ENCODE measurements at places on chromosomes 5 and 9.

DNA sequence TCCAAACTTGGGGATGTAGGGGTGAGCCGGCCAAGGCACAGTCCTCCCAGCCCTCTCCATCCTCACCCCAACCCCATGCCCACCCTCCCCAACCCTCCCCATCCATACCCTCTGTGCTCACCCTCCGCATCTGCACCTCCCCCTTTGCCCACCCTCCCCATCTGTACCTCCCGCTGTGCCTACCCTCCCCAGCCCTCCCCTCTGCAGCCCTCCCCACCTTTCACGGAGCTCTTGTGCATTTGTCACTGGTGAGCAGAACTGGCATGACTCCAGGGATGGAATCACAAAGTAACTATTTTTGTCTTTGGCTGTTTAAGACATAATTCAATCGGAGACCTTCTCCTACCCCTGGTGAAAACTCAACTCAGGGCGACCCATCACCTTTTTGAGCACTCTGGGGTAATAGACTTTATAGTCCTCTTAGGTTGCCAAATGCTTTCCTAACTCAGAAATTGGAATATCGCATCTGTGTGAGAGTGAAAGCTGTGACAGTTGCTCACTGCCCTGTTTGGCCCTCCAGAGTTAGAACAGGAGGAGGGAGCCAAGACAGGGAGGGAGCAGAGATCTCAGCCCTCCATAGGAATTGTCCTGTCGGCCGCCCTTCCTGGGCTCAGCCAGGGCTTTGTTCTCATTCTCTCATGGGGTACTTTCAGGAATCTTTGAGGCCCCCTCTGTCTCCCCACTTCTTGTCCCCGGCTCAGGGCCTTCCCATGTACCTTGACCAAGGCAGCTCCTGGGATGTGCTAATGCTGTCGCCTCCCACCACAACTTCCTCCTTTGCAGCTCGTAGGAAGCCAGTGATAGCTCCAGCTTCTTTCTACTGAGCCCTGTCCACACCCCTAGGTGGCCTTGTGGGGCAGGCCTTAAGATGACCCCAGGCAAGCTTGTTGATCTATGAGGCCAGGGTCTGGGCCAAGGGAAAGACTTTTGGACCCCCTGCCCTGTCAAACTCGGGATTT lies 36.2 kb downstream of the OTULIN start:
- H3K4me3 ChIP-seq: no peak overlapping the region
- H3K27ac ChIP-seq: no peak overlapping the region
- H3K4me1 ChIP-seq: peaks cover 41% of the 10 kb centered on the region
- no peaks in the 10 kb centered on the region for H3K27me3 ChIP-seq

GRCh38 chr5:142102980-142103740 lies 5.4 kb upstream of the NDFIP1 start:
- no peak overlapping the region for H3K27ac ChIP-seq
- no peaks in the 10 kb centered on the region for H3K27me3 ChIP-seq
- H3K4me3 ChIP-seq: no peak overlapping the region
- H3K36me3 ChIP-seq: no peaks in the 10 kb centered on the region
- no peak for DNase-seq
- peaks cover 2% of the 10 kb centered on the region for H3K4me1 ChIP-seq

- no peak for DNase-seq
- no peak overlapping the region for H3K27ac ChIP-seq
- H3K27me3 ChIP-seq: no peaks in the 10 kb centered on the region
- peaks cover 4% of the 10 kb centered on the region for H3K4me1 ChIP-seq
- H3K36me3 ChIP-seq: no peaks in the 10 kb centered on the region
- H3K4me3 ChIP-seq: no peak overlapping the region
Measured at GRCh38 chr9:134243778-134244467, 79.6 kb upstream of the RNU6ATAC start.

- H3K4me3 ChIP-seq: no peak overlapping the region
- no peaks in the 10 kb centered on the region for H3K36me3 ChIP-seq
- H3K4me1 ChIP-seq: peaks cover 23% of the 10 kb centered on the region
- H3K27ac ChIP-seq: no peak overlapping the region
Measured at GRCh38 chr5:154284433-154284832, 93.9 kb downstream of the GALNT10 start.

DNA sequence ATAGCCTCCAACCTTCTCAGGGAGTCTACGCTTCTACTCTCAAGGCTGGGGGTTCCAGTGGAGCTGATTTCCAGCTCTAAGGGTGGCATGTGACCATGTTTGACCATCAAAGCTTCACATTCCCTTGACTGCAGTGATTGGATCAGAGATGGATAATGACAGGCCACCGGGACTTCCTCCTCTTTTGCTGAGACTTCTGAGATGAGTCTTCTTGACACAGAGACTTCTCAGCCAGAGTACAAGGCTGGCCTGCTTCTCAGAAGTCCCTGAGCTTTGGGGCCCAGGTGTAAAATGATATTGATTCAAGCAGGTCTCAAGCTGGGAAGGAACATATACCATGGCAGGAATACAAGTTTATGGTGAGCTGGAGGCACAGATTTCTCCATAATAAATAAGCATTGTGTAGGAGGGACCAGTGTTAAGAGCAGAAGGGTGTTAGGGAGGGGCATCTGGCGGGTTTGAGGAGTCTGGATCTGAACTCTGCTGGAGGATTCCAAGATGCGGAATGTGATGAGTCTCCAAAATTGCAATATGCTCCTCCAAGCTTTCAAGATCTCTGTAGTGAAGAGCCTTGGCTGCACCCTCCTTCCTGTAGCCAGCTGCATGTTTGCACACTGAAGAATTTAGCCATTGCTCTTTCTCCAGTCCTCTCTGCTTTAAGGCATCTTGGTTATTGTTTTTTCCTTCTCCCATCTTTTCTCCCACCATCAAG lies 41.7 kb upstream of the HSD17B4 start:
- H3K36me3 ChIP-seq: no peaks in the 10 kb centered on the region
- peak overlapping the region; percentile 78 for H3K27ac ChIP-seq
- H3K4me3 ChIP-seq: no peak overlapping the region
- H3K4me1 ChIP-seq: peaks cover 15% of the 10 kb centered on the region

DNA sequence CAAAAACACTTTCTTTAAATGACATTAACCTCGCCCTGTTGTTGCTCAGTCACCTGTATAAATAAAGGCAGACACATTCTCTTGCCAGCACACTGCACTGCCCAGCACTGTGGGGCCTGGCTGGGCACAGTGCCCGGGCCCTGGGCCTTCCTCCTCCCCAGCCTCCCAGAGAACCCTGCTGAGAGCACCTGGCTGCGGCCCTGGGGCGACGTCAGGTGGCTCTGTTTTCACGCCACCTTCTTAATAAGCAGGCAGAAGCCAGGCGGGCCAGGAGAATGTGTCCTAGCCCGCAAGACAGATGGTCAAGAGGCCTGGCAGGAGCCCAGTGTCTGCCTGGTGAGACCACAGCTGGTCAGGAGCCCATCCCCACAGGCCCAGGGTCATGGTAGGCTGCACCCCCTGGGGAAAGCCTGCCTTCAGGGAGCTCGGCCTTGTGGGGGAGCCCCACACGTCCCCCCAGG lies 8.2 kb upstream of the AGPAT2 start:
- peaks cover 16% of the 10 kb centered on the region for H3K4me1 ChIP-seq
- no peak overlapping the region for H3K27ac ChIP-seq
- no peak overlapping the region for H3K4me3 ChIP-seq

- DNase-seq: no peak
- H3K4me1 ChIP-seq: no peaks in the 10 kb centered on the region
- no peak overlapping the region for H3K27ac ChIP-seq
- H3K36me3 ChIP-seq: peaks cover 30% of the 10 kb centered on the region
- no peaks in the 10 kb centered on the region for H3K27me3 ChIP-seq
Measured at GRCh38 chr5:643811-644271, 31.7 kb downstream of the CEP72 start.

DNA sequence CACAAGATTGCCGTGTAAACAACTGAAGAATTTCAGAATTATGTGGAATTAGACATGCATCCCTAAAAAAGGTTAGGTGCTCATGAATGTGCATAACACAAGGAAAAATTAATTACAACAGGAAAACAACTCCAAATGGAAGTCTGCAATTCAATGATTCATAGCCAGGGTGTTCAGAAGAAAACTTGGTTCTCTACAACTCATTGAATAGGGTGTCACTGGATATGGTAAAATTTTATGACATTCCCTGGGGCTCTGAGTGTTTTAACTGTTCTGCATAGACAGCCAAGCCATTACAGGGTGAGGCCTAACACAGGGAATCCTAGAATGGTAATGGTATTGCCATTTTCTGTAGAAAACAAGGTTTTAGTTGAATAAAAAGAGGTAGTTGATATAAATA lies 24.4 kb upstream of the ZSWIM6 start:
- H3K4me1 ChIP-seq: peaks cover 13% of the 10 kb centered on the region
- H3K36me3 ChIP-seq: no peaks in the 10 kb centered on the region
- no peak overlapping the region for H3K27ac ChIP-seq
- no peaks in the 10 kb centered on the region for H3K27me3 ChIP-seq

- no peaks in the 10 kb centered on the region for H3K36me3 ChIP-seq
- H3K27ac ChIP-seq: no peak overlapping the region
- H3K4me1 ChIP-seq: no peaks in the 10 kb centered on the region
Measured at GRCh38 chr5:80622756-80623155, 31.7 kb upstream of the MSH3 start.

DNA sequence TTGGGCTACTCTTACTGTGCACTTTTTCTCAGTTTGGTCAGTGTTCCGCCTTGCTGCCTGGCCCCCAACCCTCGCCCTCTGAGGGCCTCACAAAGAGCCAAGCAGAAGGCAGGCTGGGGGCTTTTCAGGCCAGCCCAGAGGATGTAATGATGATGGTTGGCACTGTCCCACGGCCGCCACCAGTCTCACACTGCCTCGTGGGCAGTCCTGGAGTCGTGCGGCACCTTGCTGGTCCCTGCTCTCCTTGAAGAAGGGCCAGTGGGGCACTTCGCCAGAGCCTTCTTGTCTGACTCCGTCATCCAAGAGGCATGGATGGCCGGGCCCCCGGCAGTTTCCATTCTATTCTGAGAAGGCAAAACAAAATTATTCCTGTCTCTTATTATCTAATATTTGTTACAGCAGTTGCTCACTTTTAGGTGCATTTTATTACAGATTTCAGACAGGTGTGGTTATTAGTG lies 21.0 kb downstream of the TENT4A start:
- H3K27me3 ChIP-seq: no peaks in the 10 kb centered on the region
- H3K4me1 ChIP-seq: peaks cover 64% of the 10 kb centered on the region
- no peak for DNase-seq
- H3K4me3 ChIP-seq: no peak overlapping the region

DNA sequence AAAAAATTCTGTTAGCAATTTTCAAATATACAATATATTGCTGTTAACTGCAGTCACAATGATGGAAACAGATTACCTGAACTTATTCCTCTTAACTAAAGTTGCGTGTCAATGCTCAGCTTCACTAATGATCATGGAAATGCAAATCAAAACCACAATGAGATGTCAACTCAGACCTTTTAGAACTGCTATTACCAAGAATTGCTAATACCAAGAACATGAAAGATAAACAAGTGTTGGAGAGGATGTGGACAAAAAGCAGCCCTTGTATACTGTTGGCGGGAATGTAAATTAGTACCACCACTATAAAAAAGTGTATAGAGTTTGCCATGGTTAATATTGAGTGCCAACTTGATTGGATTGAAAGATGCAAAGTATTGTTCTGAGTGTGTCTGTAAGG lies 1409.7 kb upstream of the CDH18 start:
- H3K4me1 ChIP-seq: no peaks in the 10 kb centered on the region
- no peak overlapping the region for H3K4me3 ChIP-seq
- H3K27me3 ChIP-seq: no peaks in the 10 kb centered on the region

- H3K27me3 ChIP-seq: no peaks in the 10 kb centered on the region
- no peak overlapping the region for H3K4me3 ChIP-seq
- no peak for DNase-seq
- no peaks in the 10 kb centered on the region for H3K36me3 ChIP-seq
- no peak overlapping the region for H3K27ac ChIP-seq
Measured at GRCh38 chr9:12878351-12878978, 103.6 kb downstream of the LURAP1L start.

DNA sequence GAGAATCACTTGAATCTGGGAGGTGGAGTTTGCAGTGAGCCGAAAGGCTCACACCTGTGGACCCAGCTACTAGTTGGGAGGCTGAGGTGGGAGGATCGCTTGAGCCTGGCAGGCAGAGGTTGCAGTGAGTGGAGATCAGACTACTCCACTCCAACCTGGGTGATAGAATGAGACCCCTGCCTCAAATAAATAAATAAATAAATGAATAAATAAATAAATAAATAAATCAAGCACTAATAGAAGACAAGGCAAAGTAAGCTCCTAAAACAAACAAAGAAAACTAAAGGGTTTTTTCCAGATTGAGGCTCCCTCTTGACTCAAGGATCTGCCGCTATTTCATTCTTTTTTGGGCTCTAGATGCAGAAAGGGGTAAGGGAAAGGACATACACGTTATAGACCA lies 34.7 kb upstream of the CLINT1 start:
- no peak for DNase-seq
- no peaks in the 10 kb centered on the region for H3K27me3 ChIP-seq
- H3K36me3 ChIP-seq: no peaks in the 10 kb centered on the region

DNA sequence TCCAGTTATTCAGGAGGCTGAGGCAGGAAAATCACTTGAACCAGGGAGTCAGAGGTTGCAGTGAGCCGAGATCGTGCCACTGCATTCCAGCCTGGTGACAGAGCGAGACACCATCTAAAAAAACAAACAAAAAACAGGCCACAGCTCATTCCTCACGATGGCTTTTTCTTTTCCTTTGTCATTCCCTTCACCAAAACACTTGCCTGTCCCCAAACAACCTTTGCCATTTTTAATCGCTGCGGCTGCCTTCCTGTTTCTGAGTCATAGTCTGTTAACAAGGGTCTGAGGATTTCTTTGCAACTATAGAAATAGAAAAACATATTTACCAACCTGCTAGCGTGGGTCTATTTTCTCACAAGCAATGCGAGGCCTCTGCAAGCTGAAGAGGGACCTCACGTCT lies 123.0 kb upstream of the FSTL4 start:
- H3K36me3 ChIP-seq: no peaks in the 10 kb centered on the region
- DNase-seq: no peak
- no peak overlapping the region for H3K27ac ChIP-seq
- no peaks in the 10 kb centered on the region for H3K27me3 ChIP-seq

DNA sequence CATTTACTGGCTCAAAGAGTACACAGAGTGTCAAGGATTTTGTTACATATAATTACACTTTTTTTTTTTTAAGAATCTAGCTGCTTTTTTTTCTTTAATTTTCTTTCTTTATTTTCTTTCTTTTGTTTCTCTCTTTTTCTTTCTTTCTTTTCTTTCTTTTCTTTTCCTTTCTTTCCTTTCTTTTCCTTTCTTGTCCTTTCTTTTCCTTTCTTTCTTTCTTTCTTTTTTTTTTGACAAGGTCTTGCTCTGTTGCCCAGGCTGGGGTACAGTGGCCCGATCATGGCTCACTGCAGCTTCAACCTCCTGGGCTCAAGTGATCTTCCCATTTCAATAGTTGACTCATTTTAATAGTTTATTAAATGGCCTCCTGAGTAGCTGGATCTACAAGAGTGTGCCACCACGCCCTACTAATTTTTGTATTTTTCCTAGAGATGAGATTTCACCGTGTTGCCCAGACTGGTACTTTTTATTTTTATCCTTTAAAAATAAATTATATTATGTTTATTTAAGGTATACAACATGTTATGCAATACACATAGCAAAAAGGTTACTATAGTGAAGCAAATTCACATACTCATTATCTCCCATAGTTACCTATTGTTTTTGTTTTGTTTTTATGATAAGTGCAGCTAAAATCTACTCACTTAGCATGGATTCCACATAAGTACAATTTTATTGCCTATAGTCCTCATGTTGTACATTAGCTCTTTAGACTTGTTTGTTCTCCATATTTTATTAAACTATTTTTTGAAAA lies 381.5 kb upstream of the KLF4 start:
- no peaks in the 10 kb centered on the region for H3K27me3 ChIP-seq
- no peaks in the 10 kb centered on the region for H3K36me3 ChIP-seq
- H3K4me3 ChIP-seq: no peak overlapping the region
- H3K4me1 ChIP-seq: no peaks in the 10 kb centered on the region
